Omental fat pad (tissue), 4 donors: ENCODE measurements at places on chromosomes 1 and 21. TPM values are rescaled to one million over a fixed set of nuclear protein-coding genes. Genes with fewer than 3 reads are reported as not detected.
A peak's percentile ranks its signal among the peaks of the same experiment; 100 is the strongest.

DNA sequence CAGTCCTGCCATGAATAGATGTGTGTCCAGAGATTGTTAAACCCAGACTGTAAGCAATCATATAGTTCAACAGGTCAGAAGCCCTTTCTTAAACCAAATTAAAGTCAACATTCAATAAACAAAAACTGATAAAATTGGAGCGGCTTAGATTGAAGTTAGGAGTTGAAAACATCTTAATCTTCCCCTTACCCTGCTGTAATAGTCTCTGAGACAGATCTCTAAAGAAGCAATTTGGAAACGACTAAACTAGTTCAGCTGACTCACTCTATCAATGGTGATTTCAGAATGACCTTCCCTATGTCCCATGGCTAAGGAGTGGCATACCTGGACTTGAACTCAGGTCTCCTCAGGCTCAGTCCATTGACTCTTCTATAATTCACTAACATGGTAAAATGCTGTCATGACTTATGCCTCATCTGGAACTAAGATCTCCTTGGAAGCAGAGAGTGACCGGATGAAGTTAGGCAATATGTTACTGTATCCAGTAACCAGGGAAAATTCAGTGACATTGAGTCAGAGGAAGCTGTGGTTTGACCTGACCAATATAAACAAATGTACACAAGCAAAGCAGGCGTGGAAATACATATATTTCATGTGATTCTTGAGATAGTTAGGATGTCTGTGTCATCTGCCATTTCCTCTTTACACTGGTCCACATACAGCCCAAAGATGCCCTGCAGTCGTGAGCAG lies 30.1 kb downstream of the SGIP1 start:
- DNase-seq, result no peak

GRCh38 chr1:6885426-6885825 lies 100.2 kb downstream of the CAMTA1 start:
- no peak for DNase-seq

GRCh38 chr21:35779690-35780570 lies 280.4 kb downstream of the SETD4 start:
- no peak for DNase-seq

- peak; percentile 25 for DNase-seq
Measured at GRCh38 chr1:24898152-24898908, 31.7 kb downstream of the RUNX3 start.

DNA sequence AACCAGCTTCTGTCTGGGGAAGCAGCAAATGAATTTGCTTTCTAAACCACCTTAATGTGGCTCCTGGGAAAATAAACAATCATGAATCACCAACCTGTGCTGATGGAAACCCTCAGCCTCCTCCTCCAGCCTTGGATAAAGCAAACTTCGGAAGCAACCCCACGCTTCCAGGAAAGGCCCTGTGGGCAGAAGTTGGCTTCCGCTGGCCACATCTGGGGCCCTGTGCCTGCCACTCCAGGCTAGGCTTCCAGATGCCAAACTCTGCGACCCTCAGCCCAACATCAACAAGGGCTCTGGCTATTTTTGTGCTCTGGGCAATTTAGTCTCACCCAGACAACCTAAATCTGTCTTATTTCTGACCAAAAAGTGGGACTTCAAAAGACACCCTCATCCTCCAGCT lies 6.2 kb upstream of the OXCT2 start:
- DNase-seq, result no peak

DNA sequence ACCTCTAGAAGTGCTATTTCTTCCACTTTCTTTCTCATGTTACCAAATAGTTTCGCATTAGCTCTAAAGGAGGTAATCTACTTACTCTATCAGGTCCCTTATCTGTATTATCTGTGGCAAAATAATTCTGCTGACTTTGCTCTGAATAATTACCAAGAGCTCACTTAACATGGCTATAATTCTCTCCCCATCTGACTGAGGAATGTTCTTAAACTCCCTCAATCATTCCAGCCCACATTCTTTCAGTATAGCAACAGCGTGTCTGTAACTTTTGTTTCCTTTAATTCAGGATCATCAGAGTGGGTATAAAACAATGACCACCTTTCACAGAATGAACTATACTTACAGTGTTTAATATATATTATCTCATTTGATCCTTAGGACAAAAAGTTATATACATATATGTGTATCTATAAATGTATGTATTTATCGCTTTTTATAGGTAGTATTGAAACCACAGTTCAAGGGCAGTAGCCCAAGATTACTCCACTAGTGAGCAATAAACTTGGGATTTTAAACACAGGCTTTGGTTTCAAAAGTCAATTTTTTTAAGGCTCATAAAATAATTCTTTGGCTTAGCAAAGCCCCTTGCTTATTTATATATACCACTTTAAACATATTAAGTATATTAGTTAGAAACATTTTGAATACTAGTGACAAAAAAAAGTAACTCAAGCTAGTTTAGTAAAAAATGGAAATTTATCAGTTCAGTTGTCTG lies 36.1 kb upstream of the ST6GALNAC3 start:
- DNase-seq, result no peak

GRCh38 chr1:202706851-202707250 lies 3.4 kb downstream of the SYT2 start:
- DNase-seq, result no peak

DNA sequence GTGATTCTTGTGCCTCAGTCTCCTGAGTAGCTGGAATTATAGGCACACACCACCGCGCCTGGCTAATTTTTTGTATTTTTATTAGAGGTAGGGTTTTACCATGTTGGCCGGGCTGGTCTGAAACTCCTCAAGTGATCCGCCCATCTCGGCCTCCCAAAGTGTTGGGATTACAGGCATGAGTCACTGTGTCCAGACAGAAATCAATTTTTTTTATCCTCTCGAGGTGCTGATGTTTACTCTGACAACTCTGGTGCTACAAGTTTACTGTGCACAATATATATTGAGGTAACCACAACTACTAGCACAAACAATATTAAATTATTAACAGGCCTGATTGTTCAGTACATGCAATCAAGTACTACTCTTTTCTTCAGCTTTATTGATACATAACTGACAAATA lies 39.7 kb downstream of the F13B start:
- no peak for DNase-seq

GRCh38 chr1:38085666-38086330 lies 39.2 kb upstream of the POU3F1 start:
- no peak for DNase-seq

DNA sequence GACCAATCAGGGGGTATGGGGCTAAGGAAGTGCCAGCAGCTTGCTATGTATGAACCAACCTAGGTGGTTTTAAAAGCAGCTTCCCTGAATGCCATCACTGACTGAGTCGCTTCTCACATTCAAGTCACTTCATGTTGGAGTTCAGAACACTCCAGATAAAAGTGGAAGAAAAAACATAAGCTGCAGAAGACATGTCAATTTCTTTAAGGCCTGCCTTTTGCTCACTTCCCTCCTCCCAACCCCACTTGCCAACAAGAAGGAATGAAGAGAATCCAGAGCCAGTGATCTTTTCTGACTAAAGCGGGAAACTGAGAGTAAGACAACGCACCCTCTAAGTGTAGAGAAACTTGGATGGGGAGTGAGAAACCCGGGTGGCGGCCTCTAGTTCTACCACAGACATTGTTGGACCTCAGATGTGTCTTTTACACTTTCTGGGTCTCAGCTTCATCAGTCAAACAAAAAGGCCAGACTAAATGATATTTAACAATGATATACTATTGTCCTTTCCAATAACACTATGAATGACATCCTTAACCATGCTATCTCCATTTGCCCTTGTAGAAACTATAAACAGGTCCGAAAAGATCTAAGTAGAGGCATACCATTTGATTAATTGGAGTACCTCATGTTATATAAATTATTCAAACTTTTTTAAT lies 54.1 kb downstream of the LUZP1 start:
- DNase-seq, result no peak

- no peak for DNase-seq
Measured at GRCh38 chr1:199403531-199404116, 623.9 kb upstream of the NR5A2 start.

- DNase-seq, result no peak
Measured at GRCh38 chr21:43597052-43597451, 62.2 kb downstream of the HSF2BP start.

ANKRD34A gene
- total RNA-seq, result 1.7 TPM

IFI44 gene
- 16.4 TPM for total RNA-seq

OSCP1 gene
- total RNA-seq, result 5.0 TPM

OR4F29 gene
- total RNA-seq, result not detected

A3GALT2 gene
- not detected for total RNA-seq

LAPTM5 gene
- 87.4 TPM for total RNA-seq

SLC1A7 gene
- 0.63 TPM for total RNA-seq
